MCF 10A (cell line): ENCODE measurements at places on chromosomes 5 and 9. TPM values are rescaled to one million over a fixed set of nuclear protein-coding genes. Genes with fewer than 3 reads are reported as not detected.

DNA sequence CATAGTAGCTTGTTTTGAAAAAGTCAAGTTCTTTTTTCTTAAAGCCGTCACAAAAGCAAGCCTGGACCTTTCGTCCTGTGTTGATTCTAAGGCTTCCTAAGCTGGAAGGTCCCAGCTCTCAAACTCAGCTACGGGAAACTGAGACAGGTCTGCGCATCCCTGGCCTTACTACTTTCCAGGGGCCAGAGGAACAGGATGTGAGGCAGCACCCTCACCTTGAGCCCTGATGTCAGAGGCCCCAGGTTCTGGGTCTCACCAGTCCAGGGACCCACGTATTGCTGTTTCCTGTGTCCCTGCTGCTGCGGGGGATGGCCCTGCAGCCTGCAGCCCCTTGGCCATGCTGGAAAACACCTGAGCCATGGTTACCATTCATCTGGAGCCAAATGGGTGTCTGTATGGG lies 123.9 kb downstream of the COL23A1 start:
- no peak for DNase-seq
- no peak overlapping the region for H3K27ac ChIP-seq
- H3K4me1 ChIP-seq, result peaks cover 12% of the 10 kb centered on the region
- no peak overlapping the region for H3K4me3 ChIP-seq

GRCh38 chr9:75372499-75373268 lies 284.4 kb downstream of the OSTF1 start:
- no peak overlapping the region for H3K27ac ChIP-seq
- DNase-seq, result no peak
- H3K27me3 ChIP-seq, result no peaks in the 10 kb centered on the region
- H3K4me3 ChIP-seq, result no peak overlapping the region
- no peaks in the 10 kb centered on the region for H3K36me3 ChIP-seq

Gene TOR2A
- total RNA-seq, result 8.4 and 11.3 TPM in 2 replicates

Gene AK1
- 75.9 and 94.3 TPM in 2 replicates for total RNA-seq

DNA sequence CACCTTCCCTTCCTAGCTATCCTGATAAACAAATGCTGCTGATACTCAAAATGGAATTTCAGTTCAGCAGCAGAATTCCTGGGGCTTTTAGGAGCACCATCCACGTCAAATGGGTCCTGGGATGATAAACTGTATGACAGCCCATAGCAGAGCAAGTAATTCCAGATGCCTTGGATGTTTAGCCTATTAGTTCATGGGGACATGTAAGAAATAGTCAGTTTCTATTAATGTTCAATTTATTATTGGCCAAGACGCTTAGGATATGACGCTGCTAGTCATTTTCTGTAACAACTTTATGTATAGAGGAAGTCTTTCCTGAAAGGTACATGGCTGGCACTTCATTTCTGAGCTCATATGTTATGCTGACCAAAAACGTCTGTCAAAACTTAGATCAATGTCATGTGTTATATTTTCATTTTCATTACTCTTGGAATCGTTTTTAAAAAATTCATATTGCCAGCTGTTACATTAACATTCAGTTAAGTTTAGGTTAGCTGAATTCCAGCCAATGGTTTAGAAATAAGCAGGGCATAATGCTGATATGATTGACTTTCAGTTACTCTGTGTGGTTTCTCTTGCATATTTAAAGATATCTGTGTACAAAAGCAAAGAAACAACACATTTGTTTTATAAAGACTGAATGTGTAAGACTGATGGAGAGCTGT lies 243.8 kb downstream of the CSNK1G3 start:
- DNase-seq, result no peak
- H3K36me3 ChIP-seq, result no peaks in the 10 kb centered on the region
- H3K27ac ChIP-seq, result no peak overlapping the region
- H3K4me1 ChIP-seq, result peaks cover 8% of the 10 kb centered on the region
- no peak overlapping the region for H3K4me3 ChIP-seq
